Astrocyte of the hippocampus (primary cell): ENCODE measurements at places on chromosomes 2 and 18.

GRCh38 chr2:21676676-21677075, 552.9 kb downstream of the TDRD15 start:
- DNase-seq: peak; percentile 50

- no peak for DNase-seq
Measured at GRCh38 chr2:232332940-232333259, 45.7 kb upstream of the ALPP start.

- no peak for DNase-seq
Measured at GRCh38 chr2:52345082-52345481, 1313.2 kb upstream of the NRXN1 start.

- no peak for DNase-seq
Measured at GRCh38 chr2:241312082-241312481, 3.4 kb downstream of the HDLBP start.

DNA sequence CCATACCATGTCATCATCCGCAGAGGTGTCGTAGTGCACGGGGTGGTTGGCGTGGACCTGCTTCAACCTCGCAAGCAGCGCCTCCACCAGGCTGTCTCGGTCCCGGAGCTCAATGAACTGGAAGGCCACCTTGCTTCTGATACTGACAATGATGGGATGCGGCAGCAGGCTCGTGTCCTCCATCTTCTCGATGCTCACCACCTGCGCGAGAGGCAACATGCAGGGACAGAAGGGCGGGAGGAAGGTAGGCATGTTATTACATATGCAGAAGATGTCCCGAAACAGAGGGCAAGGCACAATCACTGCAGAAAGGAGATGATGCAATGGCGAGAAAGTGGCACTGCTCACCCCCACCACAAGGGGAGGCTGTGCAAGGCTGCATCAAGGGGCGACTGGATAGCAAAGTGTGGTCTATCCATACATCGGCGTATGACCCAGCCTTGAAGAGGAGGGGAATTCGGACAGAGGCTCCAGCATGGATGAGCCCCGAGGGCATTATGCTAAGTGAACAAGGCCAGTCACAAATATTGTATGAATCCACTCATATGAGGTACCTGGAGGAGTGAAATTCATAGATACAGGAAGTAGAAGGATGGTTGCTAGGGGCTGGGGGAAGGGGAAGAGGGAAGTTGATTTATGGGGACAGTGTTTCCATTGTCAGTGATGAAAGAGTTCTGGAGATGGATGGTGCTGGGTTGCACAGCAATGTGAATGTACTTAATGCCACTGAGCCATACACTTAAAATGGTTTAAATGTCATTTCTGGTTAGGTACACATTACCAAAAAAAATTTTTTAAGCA, 36.6 kb downstream of the RPL31 start:
- DNase-seq: no peak

DNA sequence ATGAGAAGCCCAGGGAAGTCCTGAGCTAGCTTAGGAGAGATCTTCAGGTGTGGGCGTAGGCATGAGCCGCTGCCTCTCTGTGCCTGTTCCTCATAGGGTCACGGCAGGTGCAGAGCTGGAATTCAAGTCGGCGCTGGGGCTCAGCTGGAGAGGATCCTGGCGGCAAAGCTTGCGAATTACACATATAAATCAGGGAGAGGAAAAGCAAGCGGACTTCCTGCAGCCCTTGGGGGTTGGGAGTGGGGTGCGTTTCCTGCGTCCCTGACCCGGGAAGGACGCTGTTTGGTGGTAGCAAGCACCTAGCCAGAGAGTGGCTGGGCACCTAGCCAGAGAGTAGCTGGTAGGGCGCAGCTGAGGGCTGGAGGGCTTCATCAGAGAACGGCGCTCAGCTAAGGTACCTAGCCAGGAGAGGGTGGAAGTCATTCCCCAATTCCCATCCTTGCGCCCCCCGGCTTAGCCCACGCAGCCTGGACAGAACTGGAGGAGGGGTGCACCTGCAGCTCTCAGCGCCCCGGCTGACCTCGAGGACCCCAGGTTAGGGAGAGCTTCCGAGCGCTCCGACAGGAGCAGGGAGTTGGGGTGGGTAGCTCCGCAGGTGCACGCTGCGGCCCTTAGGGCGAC, 459 bp upstream of the EFR3B start:
- peak; percentile 64 for DNase-seq

DNA sequence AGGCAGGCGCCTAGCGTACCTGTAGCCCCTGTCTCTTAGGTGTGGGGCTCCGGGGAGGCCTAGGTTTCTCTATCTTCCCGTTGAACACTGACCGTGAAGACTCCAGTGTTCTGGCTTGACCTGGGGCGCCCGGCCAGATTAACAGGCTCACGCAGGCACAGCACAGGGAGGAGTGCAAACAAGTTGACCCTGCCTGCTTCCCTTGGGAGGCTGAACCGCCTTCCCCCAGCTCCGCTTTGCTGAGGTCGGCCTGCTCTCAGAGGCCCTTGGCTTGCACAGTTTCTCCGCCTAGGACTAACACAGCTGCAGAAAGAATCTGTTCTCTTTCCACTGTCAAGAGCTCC, 567 bp downstream of the PCYOX1 start:
- DNase-seq: no peak
